ENCODE measurements at places on chromosomes 2 and 18.

- DNase-seq = no peak
Measured at GRCh38 chr2:37167636-37168180, 10.9 kb upstream of the EIF2AK2 start.

GRCh38 chr2:102437122-102437521 lies 14.2 kb downstream of the IL18RAP start:
- no peak for DNase-seq

GRCh38 chr2:190807886-190808285 lies 72.7 kb upstream of the GLS start:
- no peak for DNase-seq

- DNase-seq = no peak
Measured at GRCh38 chr18:65279668-65280305, 471.0 kb upstream of the CDH7 start.

DNA sequence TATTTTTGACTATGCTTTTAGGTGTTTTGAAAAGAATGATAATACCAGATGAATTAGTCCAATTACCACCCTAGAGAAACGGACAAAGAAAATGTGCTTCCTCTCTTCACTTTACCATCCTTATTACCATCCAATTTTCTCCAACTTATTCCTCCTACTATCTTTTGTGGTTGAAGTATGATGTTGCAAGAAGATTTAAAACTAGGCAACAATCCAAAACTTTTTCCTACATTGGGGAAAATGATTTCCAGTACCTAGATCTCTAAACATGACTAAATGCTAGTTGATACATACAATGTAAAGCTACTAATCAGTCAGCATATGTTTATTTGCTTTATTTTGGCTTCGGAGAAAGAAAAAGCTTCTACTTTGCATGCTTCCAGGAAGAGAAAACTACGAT lies 355.0 kb upstream of the LYPD1 start:
- DNase-seq = no peak

GRCh38 chr2:240817496-240818292 lies 2.3 kb downstream of the KIF1A start:
- DNase-seq = no peak

Data from stimulated activated CD8-positive, alpha-beta memory T cell treated with anti-CD3 and anti-CD28 coated beads, Interleukin-4, amount 100 ng/mL, for 24 hours (primary cell).